Cortex of kidney (tissue), 1 donor: ENCODE measurements at places on chromosomes 6 and 20.

GRCh38 chr6:170069611-170070010, 221.3 kb downstream of the DLL1 start:
- DNase-seq: no peak

DNA sequence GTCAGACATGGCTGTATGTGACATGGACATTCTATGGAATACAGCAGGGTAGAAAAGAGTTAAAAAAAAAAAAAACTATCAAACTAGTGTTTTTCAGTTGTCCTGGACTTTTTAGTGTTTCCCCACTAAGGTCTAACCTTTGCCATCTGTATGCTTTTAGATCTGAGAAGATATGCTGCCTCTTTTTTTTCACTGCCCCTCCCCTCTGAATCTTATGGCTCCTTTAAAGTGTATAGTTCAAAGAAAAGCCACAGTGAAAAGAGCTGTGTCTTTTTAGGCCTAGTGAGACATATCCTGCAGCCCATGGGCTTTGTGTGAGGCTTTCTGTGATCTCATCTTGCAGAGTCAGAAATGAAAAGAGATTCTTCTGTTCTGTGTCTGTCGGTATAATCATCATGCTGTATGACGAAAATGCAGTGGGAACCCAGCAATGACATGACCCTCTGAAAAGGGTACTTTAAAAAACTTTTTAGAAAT, 29.3 kb downstream of the ADGRG6 start:
- DNase-seq: no peak

DNA sequence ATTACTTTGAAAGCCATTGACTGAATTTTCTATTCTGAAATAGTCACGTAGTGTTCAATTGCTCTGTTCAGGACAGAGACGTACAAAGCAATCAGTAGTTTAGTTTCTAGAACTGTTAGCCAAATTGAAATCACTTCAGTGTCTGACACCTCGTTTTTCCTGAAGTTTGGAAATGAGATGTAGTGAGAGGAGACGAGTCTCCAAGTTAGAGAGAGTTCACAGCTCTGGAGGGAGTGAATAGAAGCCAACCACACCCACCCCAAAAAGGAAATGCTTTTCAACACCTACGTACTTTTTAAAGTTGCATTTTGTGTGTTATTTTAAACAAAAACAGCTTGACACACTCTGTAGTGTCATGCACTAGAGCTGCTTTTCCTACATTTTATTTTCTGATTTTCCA, 296.0 kb downstream of the ADGRG6 start:
- DNase-seq: no peak

DNA sequence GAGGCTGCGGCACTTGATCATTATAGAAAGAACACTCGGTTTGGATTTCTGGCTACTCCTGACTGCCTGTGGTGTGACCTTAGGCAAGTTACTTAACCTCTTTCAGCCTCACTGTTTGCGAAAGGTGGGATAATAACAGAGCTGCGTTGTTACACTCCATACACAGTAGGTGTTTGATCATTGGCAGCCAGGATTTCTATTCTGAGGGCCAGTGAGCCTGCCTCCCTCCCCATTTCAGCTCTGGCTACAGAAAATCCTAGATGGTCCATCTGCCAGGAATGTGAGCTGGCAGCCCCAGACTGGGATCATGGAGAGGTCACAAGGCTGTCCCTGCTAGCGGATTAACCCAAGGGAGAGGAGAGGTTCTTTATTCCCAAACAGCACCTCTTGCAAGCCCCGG, 2.7 kb downstream of the KCNB1 start:
- DNase-seq: no peak

GRCh38 chr6:81984599-81984998, 232.1 kb upstream of the TENT5A start:
- DNase-seq: no peak

DNA sequence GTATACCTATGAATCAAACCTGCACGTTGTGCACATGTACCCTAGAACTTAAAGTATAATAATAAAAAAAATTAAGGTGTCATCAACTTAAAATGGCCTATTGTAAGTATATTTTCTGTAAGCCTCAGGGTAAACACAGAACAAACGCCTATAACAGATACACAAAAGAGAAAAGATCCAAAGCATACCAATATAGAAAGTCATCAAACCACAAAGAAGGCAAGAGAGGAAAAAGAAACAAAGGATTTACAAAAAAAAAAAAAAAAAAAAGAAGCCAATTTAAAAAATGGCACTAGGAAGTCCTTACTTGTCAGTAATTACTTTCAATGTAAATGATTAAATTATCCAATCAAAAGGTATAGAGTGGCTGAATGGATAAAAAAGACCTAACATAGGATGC, 24.6 kb upstream of the ASF1A start:
- DNase-seq: no peak

DNA sequence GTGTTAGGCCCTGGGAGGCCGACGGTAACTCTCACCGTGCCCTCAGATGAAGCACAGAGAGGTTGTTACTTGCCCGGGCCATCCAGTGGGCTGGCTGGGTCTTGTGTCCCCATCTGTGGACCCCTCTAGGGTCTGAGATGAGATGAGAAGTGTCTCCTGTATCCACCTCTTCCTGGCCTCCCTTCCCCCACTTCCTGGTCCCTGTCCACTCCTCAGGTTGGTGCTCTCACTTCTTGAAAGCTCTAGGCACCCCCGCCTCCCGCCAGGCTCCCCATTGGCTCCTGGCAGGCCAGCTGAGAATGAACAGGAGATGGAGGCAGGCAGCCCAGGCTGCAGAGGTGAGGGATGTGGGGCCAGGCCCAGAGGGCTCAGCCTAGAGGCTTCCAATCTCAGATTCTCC, 1.5 kb downstream of the MMP24OS start:
- DNase-seq: no peak

DNA sequence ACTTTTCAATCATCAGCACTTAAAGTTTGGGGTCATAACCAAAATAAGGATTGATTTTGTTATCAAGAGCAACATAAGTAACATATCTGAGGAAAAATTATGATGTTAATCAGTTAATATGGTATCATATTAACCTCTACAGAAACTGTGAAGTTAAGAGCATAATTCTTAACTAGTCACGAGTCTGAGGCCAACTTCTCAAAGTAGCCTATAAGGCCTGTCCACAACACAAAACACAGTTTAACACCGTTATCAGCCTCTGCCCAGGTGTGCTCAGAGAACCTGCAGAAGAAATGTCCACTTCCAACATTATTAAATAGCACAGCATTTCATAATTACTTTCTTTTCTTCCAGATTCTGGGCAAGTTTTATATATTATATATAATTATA, 1.1 kb downstream of the STX7 start:
- no peak for DNase-seq

DNA sequence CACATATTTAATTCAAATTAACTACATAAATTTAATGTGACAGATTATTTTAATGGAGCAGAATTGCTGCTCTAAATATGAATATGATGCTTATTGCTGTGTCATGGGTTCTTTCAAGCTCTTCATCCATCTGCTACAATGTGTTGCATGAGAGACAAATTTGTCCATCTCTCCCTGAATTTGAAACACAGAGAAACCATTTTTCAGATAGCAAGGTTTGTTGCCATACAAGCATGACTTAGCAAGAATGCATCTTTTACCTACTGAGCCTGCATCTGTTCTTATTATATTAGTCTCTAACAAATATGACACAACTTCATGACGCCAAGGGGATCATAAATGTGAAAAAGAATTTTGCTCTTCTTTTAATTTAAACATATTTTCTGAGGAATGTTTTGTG, 8.0 kb upstream of the UTRN start:
- no peak for DNase-seq

GRCh38 chr6:31378062-31378720, 21.2 kb upstream of the HLA-B start:
- no peak for DNase-seq

DNA sequence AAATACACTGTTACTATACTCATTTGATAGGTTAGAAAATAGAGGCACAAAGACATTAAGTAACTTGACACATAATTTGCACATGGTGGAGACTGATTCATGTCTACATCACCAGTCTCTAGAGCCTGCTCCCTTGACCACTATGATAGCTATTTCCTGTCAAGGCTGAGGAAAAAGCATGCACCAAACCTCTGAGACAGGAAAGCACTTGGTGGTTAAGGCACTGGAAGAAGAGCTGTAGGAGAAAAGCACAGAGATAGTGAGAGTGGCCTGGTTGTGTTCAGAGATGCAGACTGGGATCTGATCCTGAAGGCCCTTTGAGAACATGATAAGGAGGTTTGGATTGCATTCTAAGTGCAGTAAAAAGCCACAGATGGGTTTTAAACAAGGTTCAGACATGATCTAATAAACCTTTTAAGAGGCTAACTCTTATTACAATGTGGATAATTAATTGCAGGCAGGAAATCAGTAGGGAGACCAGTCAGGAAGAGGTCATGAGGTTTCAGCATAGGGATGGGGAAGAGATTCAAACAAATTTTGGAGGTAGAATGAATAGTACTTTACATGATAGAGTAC, 168.9 kb downstream of the PHF3 start:
- no peak for DNase-seq

DNA sequence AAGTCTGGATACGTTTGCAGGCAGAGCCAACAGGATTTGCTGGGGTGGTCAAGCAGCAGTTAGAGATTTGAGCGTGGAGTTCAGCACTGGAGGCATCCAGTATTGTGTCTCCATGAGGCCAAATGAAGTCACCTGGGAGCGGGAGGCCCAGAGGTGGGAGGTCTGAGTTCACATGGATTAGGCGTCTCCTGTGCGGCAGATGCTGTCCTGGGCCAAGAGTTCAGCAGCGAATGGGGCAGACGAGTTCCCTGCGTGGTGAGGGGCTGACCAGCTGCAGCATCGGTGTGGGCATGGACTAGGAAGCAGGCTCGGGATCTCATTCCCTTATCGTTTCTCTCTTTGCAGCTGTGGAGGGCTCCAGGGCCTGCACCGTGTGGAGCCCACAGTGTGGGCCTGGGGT, 66.2 kb downstream of the BCAS4 start:
- no peak for DNase-seq

DNA sequence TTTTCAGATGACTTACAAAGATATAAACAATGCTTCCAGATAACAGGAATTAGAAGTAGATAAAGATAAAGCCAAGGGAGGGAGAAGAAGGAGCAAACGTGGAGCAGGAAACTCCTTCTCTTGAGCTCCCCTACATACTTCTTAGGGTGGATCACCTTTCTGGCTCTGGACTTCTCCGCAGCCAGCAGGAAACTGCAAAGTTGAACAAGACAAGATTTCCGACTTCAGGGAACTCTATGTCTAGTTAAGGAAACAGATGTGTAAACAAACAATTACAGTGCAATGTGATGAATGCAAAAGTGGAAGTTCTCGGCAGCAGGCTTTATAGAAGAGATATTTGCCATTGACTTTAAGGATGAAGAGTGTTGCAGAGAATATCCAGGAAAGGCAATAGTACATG, 134.0 kb upstream of the MARCKS start:
- DNase-seq: no peak

- DNase-seq: no peak
Measured at GRCh38 chr6:31781244-31782125, 4.4 kb upstream of the VWA7 start.

GRCh38 chr6:110664933-110665332, 150.3 kb downstream of the CDK19 start:
- DNase-seq: no peak

- no peak for DNase-seq
Measured at GRCh38 chr20:400454-401275, 7.4 kb upstream of the RBCK1 start.

DNA sequence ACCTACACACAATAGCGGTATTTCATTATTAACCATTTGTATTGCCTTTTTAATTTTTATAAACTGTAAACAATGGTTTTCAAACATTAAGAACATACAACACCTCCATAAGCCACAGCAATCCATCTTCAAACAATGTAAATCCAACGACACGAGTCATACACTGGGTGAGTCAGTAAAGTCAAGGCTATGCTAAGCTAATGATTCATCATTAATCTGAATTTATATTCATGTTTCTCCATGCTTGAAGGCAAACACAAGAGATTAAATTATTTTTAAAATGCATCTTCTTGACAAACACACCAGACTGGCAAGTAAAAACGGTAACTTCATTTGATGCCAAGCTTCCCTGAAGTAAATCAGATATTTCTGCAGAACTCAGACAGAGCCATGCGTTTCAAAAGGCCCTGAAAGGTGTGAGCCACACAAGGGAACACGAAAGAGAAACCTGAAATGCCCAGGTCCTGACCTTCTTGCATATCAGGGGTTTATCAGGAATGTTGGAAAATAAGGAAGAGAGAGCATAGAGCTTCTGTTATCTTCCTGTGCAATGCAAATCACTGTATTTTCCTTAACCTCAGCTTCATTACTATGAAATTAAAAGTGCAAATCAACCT, 162.5 kb downstream of the ALDH8A1 start:
- no peak for DNase-seq

- no peak for DNase-seq
Measured at GRCh38 chr6:83978324-83978734, 55.2 kb upstream of the MRAP2 start.

- DNase-seq: no peak
Measured at GRCh38 chr6:88115307-88115706, 50.8 kb downstream of the CNR1 start.

GRCh38 chr6:10140824-10141223, 274.1 kb downstream of the TFAP2A start:
- DNase-seq: no peak
